ENCODE measurements at places on chromosomes 4 and X. TPM values are rescaled to one million over a fixed set of nuclear protein-coding genes. Genes with fewer than 3 reads are reported as not detected.

Gene FAM9C
- not detected for total RNA-seq

Gene SPANXN4
- not detected for total RNA-seq

GRCh38 chr4:37326852-37327251, 82.3 kb downstream of the NWD2 start:
- H3K36me3 ChIP-seq, result no peaks in the 10 kb centered on the region
- no peak for DNase-seq
- no peaks in the 10 kb centered on the region for H3K4me1 ChIP-seq
- H3K4me3 ChIP-seq, result no peak overlapping the region
- no peaks in the 10 kb centered on the region for H3K27me3 ChIP-seq
- H3K27ac ChIP-seq, result no peak overlapping the region

GRCh38 chr4:47830265-47831025, 7.4 kb downstream of the CORIN start:
- DNase-seq, result no peak
- no peaks in the 10 kb centered on the region for H3K4me1 ChIP-seq
- no peaks in the 10 kb centered on the region for H3K36me3 ChIP-seq
- H3K27ac ChIP-seq, result no peak overlapping the region

- no peak overlapping the region for H3K27ac ChIP-seq
- H3K4me1 ChIP-seq, result no peaks in the 10 kb centered on the region
- no peak for DNase-seq
- no peak overlapping the region for H3K4me3 ChIP-seq
- no peaks in the 10 kb centered on the region for H3K27me3 ChIP-seq
- no peaks in the 10 kb centered on the region for H3K36me3 ChIP-seq
Observed at GRCh38 chrX:112901869-112902725, 61.5 kb upstream of the AMOT start.

- H3K4me3 ChIP-seq, result no peak overlapping the region
- H3K27ac ChIP-seq, result no peak overlapping the region
- no peak for DNase-seq
Observed at GRCh38 chr4:157014621-157015591, 43.3 kb upstream of the PDGFC start.

DNA sequence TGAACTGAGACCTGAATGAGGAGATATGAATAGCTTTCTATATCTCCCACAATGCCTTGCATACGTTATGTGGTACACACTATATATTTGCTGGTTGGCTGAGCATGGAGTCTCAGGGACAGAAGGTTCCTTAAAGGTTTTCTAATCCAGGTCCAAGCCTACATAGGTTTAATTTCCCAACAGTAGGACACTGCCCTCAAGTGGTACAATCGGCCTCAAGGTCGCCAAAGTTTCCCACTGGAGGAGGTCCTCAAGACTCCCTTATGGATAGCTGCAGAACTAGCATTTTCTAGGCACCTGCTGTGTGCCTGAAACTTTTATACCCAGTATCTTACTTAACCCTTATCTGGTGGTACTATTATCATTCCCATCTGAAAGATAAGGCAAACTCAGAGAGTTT, 21.0 kb upstream of the EFNB1 start:
- no peak for DNase-seq
- no peaks in the 10 kb centered on the region for H3K36me3 ChIP-seq
- no peak overlapping the region for H3K27ac ChIP-seq
- H3K4me3 ChIP-seq, result no peak overlapping the region

DNA sequence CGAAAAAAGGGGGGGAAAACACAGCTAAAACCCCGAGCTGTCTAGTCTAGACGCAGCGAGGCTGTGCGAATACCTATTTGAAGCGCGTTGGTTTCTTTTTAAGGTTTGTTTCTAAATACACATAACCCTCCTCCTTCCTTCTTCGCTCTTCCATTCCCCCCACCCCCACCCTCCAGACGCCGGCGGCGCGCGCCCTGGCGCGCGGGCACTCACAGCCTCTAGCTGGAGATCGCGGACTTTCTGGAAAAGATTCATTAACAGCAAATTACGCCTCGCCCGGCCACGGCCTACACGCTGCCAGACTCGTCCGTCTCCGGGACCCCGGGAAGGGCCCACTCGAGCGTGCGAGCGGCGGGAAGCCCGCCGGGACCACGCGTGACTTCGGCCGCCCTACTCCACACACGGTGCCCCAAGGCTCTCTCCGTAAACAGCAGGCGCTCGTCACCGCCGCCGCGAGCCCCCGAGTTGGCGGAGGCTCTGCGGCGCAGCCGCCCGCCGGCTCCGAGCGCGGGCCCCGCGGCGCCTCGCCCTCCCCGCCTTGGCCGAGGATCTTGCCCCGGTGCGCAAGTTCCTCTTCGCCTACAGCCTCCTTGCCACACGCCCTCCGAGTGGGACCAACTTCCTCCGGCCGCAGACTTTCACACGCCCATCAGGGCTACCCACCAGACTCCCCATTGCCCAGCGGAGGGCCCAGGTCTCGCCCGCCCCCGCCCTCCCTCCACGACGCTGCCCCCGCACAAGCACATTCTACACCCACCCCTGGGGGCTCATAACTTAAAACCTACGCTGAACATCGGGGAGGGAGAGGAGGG, 2.0 kb downstream of the BCOR start:
- H3K36me3 ChIP-seq, result no peaks in the 10 kb centered on the region
- H3K27me3 ChIP-seq, result no peaks in the 10 kb centered on the region
- peak overlapping the region; percentile 86 for H3K4me3 ChIP-seq

DNA sequence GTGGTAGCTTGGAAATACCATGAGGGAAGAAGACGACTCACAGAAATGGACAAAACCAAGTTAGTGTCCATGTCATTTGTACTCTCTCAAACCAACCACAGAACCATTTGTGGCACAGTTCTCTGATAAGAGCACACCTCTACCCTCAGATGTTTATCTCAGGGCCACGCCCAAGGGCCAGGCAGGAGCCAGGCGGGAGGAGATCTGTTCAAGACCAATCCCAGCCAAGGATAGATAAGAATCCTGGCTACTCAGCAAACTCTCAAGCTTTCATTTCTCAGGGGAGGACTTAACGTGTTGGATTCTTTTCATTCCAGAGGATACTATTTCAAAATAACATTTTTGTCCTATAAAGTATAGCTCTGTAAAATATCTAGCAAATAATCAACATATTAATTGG, 95.0 kb downstream of the NYX start:
- no peak for DNase-seq
- H3K27ac ChIP-seq, result no peak overlapping the region
- no peaks in the 10 kb centered on the region for H3K27me3 ChIP-seq
- no peak overlapping the region for H3K4me3 ChIP-seq

- H3K27me3 ChIP-seq, result no peaks in the 10 kb centered on the region
- H3K4me1 ChIP-seq, result no peaks in the 10 kb centered on the region
- DNase-seq, result no peak
- no peaks in the 10 kb centered on the region for H3K36me3 ChIP-seq
- no peak overlapping the region for H3K27ac ChIP-seq
Observed at GRCh38 chrX:16628946-16629595, 20.9 kb upstream of the S100G start.

Data from esophagus squamous epithelium (tissue), 5 donors.